ENCODE measurements at places on chromosomes 12 and 14. TPM values are rescaled to one million over a fixed set of nuclear protein-coding genes. Genes with fewer than 3 reads are reported as not detected.

The RNASE7 gene
- not detected for total RNA-seq

The GALNT16 gene
- total RNA-seq: 0.08 TPM

The SERPINA10 gene
- not detected for total RNA-seq

The ADAM21 gene
- total RNA-seq: 0.04 TPM

The TMEM132D gene
- total RNA-seq: 0.05 TPM

The TMEM116 gene
- 9.4 TPM for total RNA-seq

The NTN4 gene
- 21.4 TPM for total RNA-seq

The GYS2 gene
- total RNA-seq: not detected

The PAPLN gene
- total RNA-seq: 4.2 TPM

The LGMN gene
- total RNA-seq: 14.0 TPM

The ACOT2 gene
- total RNA-seq: 20.0 TPM

The PROX2 gene
- total RNA-seq: not detected

The ESPL1 gene
- total RNA-seq: 33.5 TPM

The CRIP1 gene
- total RNA-seq: 1.7 TPM

The OR4K15 gene
- total RNA-seq: not detected

The KRR1 gene
- 83.0 TPM for total RNA-seq

The ZC2HC1C gene
- total RNA-seq: 0.21 TPM

The PLXNC1 gene
- total RNA-seq: 0.83 TPM

The CDKL1 gene
- 27.3 TPM for total RNA-seq

The ERP27 gene
- total RNA-seq: not detected

The TPPP2 gene
- not detected for total RNA-seq

The PA2G4 gene
- total RNA-seq: 571 TPM

The MUCL1 gene
- total RNA-seq: not detected

The DNAJC22 gene
- total RNA-seq: 14.7 TPM

The KCNJ8 gene
- total RNA-seq: 0.27 TPM

The RIMBP2 gene
- total RNA-seq: not detected

The SRSF5 gene
- 186 TPM for total RNA-seq

The FAM222A gene
- 7.3 TPM for total RNA-seq

The P3H3 gene
- 25.4 TPM for total RNA-seq

The BHLHE41 gene
- total RNA-seq: 1.6 TPM

The KRT85 gene
- total RNA-seq: not detected

The CCNK gene
- total RNA-seq: 9.0 TPM

The CD163L1 gene
- 1.1 TPM for total RNA-seq

The KRT77 gene
- not detected for total RNA-seq

The MYO1A gene
- not detected for total RNA-seq

The RPGRIP1 gene
- total RNA-seq: not detected

The HSPA2 gene
- 2.7 TPM for total RNA-seq

The ERBB3 gene
- 156 TPM for total RNA-seq

The KCNK10 gene
- total RNA-seq: not detected

The TMEM63C gene
- 0.21 TPM for total RNA-seq

The CCDC38 gene
- not detected for total RNA-seq

The LRRC10 gene
- total RNA-seq: not detected

The PZP gene
- total RNA-seq: not detected
